Amniotic epithelial cell (primary cell): ENCODE measurements at places on chromosomes 12 and 14.
A peak's percentile ranks its signal among the peaks of the same experiment; 100 is the strongest.

DNA sequence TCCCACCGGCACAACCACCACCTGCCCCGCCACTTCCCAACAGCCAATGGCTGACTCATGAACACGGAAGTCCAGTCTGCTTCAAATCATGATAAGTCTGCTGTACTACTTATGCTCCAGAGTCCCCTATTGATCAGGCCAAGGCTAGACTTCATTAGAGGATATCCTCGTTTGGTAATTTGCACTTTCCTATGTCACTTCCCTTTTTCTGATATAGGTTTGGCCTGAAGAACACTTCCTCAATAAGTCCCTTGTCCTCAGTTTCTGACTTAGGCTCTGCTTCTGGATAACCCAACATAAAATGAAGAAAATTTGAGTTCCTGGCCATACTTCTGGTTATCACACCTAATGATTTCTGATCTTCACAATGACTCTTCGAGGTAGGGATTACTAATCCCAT, 45.3 kb downstream of the IFNG-AS1 start:
- DNase-seq, result no peak

GRCh38 chr12:12379831-12380730, 23.2 kb downstream of the BORCS5 start:
- DNase-seq, result no peak

- no peak for DNase-seq
These were observed 485.7 kb downstream of the ZFP36L1 start for GRCh38 chr14:68306934-68307789.

- DNase-seq, result no peak
These were observed 55.8 kb downstream of the DAD1 start for GRCh38 chr14:22533057-22533704.

GRCh38 chr12:111759271-111759670, 7.5 kb upstream of the ALDH2 start:
- DNase-seq, result no peak

GRCh38 chr14:71554959-71555612, 377.1 kb upstream of the RGS6 start:
- DNase-seq, result no peak

GRCh38 chr12:52713960-52714886, 10.9 kb upstream of the KRT77 start:
- DNase-seq, result no peak

DNA sequence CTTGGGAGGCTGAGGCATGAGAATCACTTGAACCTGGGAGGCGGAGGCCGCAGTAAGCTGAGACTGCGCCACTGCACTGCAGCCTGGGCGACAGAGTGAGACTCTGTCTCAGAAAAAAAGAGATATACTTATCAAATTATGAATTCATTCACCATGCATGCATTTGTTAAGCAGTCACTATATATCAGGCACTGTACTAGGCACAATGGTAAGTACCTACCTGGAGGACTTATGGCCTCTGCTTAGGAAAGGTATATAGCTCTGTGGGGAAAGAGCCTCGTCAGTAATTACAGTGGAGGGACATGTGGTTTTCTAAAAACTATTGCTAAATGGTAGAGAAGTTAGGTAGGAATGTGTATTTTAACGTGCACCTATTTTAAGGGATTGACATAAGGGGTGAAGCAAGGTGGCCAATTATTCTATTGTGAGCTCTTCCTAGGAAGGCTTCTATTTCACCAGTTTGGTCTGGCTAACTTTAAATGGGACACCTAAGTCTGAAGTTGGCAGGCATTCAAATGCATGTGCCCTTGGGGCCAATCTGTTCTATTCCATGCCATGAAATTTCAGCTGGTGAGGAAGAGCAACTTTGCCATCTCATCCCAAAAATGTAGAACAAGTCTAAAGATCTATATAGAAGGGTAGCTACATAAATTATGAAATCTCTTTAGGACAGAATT, 15.0 kb downstream of the TCP11L2 start:
- no peak for DNase-seq

GRCh38 chr14:73227812-73228781, 9.2 kb upstream of the PAPLN start:
- DNase-seq, result peak; percentile 95

GRCh38 chr12:70719672-70720420, 82.6 kb upstream of the PTPRB start:
- DNase-seq, result peak; percentile 18

DNA sequence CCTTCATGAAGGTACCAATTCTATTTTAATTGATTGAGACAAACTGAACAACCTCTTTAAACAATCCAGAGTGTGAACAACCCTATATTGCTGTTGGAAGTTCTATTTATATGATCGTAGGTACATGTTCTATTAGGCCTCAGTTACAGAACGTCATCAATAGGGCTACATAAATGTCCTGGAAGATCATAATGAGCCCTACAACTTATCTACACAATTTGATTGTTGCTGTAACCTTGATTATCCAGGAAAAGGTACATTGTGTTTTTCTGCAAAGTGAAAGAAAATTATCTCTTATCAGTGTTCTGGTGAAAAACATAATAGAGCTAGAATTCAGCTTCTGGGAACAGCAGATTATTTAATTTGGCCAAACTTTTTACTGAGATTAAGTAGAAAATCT, 612.9 kb downstream of the GALC start:
- no peak for DNase-seq

DNA sequence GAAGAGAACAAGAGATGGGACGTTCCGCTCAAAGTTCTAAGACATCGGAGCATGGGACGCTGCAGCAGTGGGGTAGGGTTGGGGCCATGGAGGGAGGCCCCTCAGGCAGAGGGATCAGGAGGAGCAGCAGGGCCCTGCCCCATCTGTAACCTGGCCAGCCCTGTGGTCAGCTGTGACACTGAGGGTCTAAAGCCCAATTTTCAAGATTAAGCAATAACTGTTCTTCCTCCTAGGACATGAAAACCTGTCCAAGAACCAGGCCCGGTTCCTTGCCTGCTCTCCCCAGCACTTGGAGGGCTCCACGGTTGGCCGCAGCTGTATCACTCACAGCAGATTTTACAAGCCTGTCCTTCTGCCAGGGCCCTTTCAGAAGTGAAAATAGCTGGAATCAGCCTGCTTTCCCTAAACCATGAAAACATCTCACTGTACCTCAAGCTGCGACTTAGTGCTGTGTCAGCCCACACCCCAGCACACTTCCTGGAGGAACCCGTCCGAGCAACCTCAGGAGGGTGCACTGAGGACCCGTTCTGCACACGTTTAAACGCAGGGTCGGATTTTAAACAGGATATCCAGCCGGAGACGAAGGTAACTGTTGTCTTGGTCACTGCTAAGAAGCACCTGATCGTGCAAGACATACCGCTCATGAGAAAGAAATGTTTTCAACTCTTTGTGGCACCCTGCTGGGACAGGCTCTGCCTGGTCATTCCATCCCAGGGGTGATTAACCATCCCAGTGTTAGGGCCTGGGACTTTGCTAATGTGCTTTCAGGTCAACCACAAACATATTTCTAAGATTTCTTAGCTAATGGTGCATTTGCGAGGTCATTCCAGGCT, 201.9 kb upstream of the DIO3 start:
- peak; percentile 88 for DNase-seq

DNA sequence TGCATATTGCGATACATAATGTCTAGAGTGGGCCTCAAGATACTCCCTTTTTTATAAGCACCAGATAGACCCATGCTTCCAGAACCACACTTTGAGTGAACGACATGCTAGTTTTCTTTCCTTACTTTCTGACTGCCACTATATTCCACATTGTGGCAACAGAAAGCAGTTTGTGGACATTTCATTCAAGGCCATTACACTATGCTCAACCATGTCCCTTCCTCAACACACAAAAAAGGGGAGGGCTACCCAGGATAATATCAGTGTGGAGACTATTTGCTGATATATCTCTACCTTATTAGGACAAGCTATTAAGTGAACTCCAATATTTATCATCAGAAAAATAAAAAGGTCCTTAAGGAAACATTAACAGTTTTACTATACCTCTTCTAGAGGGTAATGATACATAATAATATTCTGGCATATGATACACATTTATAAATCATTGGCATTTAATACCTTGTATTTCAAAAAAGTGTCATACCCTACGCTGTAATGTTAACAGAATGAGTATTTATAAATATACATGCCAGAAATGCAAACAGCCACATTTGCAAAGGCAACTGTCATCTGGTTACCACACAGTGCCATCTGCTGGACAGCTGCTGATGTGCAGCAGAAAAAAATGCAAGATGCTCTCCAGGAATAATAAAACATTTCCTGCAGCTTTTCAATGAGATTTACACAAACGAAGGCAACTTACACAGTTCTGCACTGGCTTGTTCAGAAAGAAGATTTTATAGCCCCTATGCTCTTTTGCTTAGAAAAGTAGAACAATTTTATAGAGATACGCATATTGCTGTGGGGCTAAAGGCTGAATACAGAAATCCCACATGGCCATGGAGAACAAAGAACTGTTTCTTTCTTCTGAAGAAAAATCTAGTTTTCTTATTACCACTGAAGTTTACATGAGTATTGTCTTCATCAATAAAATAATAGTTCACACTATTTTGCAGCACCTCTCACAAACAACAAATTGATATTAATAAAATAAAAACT, 182.2 kb upstream of the GRIP1 start:
- peak; percentile 47 for DNase-seq

DNA sequence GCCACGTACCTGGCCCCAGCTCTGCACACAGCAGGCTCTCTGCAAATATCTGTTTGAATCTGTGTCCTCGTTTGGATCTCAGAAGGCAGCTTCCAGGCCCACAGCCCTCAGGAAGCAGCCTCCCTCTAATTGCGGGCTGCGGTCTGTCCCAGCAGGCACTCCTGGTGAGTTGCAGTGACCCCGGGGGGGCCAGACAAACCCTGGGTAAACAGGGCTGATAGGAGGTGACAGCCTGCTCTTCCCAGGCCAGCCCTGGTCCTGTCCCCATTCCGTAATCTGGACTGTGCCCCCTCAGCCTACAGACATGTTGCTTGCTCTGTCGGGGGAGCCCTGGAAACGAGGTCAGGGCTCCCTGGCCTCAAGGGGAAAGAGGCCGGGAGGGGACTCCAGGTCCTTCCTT, 2.0 kb downstream of the FOXN4 start:
- DNase-seq, result no peak

GRCh38 chr14:104563742-104564615, 15.6 kb upstream of the C14orf180 start:
- peak; percentile 15 for DNase-seq

GRCh38 chr12:125776212-125776611, 711.0 kb downstream of the AACS start:
- no peak for DNase-seq

DNA sequence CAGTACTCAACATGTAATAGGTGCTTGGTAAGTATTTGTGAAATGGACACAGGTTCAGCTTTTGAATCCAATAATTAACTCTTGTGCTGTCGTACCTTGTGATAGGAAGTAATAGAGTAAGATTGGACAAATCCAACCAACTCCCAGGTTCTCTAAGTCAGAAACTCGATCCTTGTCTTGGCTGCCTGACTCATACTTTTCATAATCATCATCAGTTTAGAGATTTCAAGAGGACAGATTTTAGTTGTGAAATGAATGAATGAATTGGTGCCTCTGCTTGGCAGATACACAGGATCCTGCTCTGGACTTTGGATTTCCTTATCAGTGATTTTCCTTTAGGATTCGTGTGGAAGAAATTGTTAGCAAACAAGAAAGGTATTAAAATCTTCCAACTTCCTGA, 1145.2 kb downstream of the AACS start:
- DNase-seq, result peak; percentile 1

GRCh38 chr12:49809381-49809905, 18.8 kb downstream of the NCKAP5L start:
- no peak for DNase-seq

- peak; percentile 29 for DNase-seq
These were observed 408.6 kb upstream of the SYT1 start for GRCh38 chr12:78455991-78456390.

DNA sequence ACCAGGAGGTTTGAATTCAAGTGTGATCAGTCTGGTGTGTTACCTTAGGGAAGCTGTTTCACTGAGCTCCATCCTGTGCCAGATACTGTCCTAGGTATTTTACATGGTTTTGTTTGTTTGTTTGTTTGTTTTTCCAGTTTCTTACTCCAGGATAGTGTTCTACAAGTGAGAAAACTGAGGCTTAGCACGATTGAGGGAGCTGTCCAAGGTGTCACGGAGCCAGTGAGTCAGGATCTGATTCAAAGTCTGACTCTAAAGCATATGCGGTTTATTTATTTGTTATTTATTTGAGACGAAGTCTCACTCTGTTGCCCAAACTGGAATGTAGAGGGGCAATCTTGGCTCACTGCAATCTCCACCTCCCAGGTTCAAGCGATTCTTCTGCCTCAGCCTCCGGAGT, 79.7 kb upstream of the GNG2 start:
- DNase-seq, result peak; percentile 56

GRCh38 chr12:5830111-5830510, 114.9 kb downstream of the ANO2 start:
- DNase-seq, result no peak

DNA sequence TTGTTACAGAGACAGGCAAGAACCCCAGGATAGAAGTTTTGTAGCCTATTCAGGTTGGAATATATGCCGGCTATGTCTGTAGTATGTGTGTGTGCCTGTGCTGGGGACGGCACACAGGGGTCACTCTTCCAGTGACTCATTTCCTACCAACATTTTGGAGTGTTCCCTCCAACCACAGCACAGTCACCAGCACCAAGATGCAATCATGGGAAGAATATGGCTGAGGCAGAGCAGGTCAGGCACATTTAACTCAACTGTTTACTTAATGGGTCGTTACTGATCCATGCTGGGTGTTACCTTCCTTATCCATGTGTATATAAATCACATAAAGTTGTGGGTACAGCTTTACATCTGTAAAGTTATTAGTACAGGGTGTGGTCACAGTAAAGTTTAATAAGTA, 178.3 kb downstream of the PRKD1 start:
- DNase-seq, result peak; percentile 39

DNA sequence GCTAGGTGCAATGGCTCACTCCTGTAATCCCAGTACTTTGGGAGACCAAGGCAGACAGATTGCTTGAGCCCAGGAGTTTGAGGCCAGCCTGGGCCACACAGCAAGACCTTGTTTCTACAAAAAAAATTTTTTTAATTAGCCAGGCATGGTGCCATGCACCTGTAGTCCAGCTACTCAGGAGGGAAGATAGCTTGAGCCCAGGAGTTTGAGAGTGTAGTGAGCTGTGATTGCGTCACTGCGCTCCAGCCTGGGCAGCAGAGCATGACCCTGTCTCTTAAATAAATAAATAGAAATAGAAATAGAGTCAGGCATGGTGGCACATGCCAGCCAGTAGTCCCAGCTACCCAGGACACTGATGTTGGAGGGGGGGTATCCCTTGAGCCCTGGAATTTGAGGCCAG, 36.7 kb upstream of the CLIP1 start:
- no peak for DNase-seq

DNA sequence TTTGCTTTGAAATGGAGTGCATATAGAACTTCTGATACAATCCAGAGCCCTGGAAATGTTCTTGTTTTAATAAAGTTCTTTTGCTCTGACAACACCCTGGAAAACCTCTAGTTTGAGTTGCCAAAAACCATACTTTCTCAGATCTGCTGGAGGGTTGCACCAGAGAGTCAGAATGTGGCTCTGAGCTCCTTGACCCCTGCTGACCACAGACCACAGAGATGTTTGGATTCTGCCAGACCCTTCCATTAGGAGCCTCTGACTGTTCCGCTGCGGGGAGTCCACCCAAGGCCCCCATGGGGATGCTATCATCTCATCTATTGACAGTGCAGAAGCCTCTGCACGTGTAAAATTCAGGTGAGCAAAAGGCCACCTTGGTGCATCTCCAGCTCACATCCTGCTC, 332.6 kb downstream of the GLT1D1 start:
- no peak for DNase-seq
